ENCODE measurements at places on chromosomes 11 and 22.

DNA sequence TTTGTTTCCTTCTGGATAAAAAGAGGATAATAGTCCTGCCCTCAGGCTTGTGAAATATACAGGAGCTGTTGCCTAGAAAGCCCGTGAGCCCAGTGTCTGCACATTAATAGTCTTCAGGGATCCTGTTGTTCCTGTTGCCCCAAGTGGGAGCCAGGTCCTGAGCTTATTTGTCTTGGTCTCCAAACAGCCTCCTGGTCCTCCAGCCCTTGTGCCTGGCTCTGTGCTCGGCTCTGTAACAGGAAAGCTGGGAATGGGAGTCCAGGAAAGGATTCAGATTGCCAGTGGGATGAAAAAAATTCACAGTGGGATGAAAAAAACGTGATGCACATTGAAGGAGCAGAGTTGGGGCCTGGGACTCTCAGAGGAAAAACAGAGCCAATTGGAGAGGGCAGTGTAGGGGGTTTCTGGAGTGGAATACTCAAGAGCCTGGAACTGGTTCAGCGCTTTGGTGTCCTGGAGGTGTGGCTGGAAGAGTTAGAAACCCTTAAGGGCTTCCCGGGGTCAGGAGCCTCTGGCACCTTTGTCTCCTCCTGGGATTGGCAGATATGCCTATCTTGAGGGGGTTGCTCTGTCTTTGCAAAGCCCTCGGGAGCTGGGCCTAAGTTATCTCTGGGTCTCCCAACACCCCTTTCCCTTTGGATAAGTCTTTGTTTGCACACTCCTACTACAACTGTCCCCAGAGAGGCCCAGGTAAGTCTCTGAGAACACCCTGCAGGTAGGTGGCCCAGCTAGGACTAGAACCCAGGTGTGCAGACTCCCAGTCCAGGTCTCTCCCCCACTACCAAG is 2.3 kb upstream of the INPPL1 start:
- no peak for DNase-seq

GRCh38 chr11:44016546-44017442 is 31.0 kb upstream of the ACCSL start:
- DNase-seq: no peak

DNA sequence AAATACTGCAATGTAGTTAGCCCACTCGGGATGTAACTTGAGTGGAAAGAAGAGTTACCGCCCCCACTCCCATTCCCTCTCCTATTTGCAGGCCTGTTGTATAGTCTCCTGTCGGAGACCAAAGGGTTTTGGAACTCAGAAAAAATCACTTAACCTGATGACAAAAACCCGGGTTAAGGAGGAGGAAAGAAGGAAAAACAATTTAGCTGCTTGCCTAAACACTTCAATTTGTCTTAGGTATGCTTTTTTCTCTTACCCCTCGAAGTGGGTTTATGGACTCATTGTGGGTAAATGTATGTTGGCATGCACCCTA is 2.2 kb downstream of the YAP1 start:
- DNase-seq: no peak

- DNase-seq: no peak
These were observed 32.9 kb upstream of the CYP2D6 start for GRCh38 chr22:42163515-42163914.

DNA sequence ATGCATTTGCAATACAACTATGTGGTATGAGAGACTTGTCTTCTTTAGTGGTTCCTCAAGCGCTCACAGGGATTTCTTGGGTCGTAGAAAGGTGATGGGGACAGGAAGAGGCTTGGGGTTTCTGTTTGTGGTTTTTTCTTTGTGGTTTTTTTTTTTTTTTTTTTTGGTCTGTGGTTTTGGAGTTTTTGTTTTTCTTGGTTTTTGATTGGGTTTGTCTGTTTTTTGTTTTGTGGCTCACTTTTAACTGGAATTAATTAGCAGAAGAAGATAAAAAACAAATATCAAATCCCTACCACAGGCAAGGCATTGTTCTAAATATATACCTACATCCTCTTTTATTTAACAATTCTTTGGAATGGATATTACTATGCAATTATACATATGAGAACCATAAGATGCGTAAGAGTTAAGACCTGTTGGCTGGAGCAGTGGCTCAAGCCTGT is 5.5 kb downstream of the TTC28 start:
- no peak for DNase-seq

GRCh38 chr11:110762590-110762989 is 50.4 kb upstream of the ARHGAP20 start:
- DNase-seq: no peak

- DNase-seq: no peak
These were observed 44.5 kb downstream of the TRIOBP start for GRCh38 chr22:37741312-37741795.

- no peak for DNase-seq
These were observed 7.0 kb downstream of the ROBO3 start for GRCh38 chr11:124872280-124872679.

- DNase-seq: no peak
These were observed 55.1 kb downstream of the NOX4 start for GRCh38 chr11:89436071-89436470.

Measured in NCI-H2081 (cell line).